ENCODE measurements at places on chromosomes 13 and 19.
A peak's percentile ranks its signal among the peaks of the same experiment; 100 is the strongest.

GRCh38 chr19:48742096-48742495 lies 1.7 kb upstream of the RASIP1 start:
- DNase-seq: no peak

GRCh38 chr19:33902802-33903488 lies 106.3 kb downstream of the KCTD15 start:
- no peak for DNase-seq

DNA sequence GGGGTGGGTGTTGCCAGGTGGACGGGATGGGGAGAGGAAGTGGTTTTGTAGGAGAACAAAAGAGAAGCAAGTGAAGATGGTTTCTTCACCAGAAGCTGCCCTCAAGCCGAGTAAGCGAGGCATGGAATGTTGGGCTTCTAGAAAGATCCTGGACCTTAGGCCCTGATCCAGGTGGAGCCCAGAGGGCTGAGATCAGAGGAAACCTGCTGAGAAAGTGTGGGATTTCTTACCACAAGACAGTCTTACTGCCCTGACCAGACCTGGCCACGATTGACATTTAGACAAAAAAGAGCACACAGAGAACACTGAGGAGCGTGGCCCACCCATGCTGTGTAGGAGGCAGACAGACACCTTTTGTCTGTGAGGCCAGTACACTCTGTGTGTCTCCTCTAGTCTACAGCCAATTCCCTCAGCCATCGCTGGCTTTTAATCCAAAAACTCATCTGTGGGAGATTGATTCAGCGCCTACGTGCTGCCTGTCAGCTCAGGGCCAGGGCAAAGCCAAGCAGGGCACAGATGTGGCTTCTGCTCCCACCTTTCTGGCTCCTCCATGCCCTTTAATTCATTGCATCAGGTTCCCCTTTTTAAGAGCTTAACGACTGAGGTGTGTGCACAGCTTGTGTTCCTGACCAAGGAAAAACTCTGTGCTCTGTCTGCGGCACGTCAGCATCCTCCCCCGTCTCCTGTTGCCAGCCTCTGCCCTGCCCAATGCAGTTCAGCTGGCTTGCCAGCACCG lies 123.3 kb downstream of the AKAP11 start:
- no peak for DNase-seq

DNA sequence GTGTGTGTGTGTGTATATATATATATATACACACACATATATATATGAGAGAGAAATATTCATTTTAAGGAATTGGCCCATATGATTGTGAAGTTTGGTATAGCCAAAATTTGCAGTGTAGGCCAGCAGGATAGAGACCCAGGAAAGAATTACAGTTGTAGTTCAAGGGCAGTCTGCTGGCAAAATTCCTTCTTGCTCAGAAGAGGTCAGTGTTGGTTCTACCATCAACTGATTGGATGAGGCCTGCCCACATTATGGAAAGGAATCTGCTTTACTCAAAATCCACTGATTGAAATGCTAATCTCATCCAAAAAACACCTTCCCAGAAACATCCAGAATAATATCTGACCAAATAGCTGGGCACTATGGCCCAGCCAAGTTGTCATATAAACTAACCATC lies 24.0 kb downstream of the RNF6 start:
- DNase-seq: no peak

GRCh38 chr19:38685666-38686529 lies 38.4 kb downstream of the ACTN4 start:
- no peak for DNase-seq

GRCh38 chr19:47723581-47723940 lies 10.3 kb downstream of the EHD2 start:
- DNase-seq: no peak

GRCh38 chr13:43279696-43280095 lies 256.3 kb downstream of the DNAJC15 start:
- DNase-seq: no peak

DNA sequence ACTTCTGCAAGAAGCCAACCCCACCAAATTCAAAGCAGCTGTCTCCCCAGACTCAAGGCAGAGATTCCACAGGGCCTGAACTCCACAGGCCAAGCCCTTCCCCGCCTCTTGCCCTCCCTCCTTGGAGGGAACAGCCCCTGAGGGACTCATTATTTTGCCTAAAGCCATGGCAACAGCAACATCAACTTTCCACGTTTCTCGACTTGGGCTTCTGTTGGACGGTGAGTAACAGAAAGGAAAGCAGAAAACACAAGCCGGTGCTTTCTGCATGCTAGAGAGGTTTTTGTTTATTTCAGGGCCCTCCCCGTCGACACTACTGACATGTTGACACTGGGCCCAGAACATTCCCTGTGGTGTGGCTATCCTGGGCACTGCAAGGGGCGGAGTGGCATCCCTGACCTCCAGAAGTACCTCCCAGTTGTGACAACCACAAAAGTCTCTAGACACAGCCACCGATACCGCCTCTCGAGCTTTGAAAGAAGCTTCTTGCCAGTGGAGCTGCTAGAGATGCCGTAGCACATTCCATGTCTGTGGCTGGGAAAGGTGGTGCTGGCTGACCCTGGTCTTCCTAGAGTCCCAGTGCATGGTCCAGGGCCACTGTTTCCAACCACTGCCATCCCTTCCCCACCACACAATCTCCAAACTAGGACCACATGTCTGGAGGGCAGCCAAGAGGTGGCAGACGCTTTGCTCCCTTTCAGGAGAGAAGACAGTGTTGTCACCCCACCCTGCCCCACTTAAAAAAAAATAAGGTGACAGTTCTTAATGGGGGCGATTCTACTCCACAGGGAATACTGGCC lies 12.8 kb downstream of the CAPS start:
- DNase-seq: no peak

DNA sequence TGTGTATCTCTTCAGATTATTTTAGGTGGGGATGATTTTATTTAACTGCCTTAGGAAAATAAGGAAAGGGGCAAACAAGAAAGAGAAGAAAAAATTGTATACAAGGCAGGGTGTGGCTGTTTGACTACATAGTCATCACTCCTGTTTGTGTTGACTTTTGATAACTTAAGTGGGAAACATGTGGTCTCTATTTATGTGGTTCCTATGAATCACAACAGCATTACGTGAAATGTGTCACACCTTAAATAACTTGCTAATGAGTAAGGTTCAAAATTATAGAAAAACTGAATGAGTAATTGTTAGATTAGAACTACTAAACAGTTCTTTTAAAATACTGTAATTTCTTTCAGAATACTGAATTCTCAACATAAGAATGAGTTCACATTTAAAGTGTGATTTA lies 69.3 kb downstream of the LMO7 start:
- DNase-seq: no peak

DNA sequence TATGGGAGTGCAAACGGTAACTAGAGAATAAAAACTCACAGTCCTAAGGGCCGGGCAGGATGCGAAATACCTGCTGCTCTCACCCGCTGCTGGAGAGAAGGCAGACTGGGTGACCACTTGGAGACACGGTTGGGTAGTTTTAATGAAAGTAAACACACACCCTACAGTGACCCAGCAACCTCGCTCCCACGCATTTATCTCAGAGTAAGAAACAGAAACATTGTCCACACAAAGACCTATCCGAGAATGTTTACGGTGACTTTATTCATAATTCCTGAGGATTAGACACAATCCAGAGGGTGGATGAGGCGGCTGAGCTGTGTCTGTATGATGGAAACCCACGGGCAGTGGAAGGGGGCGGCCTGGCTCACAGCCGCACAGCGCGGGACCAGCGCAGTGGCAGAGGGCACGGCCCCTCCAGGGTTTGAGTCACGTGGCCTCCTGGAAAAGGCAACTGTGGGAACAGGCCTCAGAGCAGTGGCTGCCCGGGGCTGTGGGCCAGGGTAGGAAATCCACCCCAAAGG lies 73.5 kb upstream of the C13orf46 start:
- DNase-seq: no peak

GRCh38 chr19:55353356-55353802 lies 1.1 kb downstream of the COX6B2 start:
- no peak for DNase-seq

DNA sequence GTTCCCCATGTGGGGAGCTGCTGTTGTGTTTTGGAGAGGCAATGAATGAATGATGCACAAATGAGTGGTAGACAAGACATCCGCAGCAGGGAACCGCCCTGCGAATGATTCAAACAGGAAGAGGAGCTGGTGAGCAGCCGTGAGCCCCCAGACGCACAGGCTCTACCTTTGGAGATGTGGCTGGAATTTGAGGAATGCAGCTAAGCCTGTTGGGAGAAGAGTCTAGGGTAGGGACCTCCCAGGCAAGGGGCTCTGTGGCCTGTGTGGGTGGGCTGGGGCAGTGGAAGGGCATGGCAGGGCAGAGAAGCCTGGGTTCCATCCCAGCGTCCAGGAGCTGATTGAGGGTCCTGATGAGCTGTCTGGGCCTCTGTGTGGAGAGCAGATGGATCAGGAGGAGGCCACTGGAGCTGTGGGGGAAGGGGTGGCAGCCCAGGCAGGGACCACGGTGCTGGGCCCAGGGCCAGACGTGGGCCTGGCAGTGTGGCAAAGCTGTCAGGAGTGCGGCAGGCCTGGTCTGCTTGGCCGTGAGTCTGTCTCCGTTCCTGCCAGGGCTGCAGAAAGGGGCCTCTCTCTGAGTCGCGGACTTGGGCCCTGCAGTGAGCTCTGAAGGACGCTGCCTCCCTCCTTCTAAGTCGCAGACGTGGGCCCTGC lies 41.8 kb upstream of the DCUN1D2 start:
- no peak for DNase-seq

- DNase-seq: no peak
These were observed 1.3 kb downstream of the RPS9 start for GRCh38 chr19:54201980-54202379.

DNA sequence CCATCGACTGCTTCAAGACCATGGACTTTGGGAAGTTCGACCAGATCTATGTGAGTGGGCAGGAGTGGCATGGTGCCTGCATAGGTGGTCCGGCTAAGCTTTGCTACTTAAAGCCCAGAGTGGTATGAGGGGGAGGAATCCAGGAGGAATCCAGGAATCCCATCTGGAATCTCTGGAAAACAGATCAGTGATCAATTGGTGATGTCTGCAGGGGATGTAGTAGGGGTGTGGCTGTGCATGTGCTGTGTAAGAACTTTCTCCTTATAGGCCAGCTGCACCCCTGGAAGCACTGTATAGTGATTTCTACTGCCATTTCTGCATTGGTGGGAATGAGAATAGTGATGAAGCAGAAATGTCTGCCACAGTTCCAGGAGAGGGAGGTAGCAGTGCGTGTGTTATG lies 23.6 kb downstream of the PNPLA6 start:
- no peak for DNase-seq

DNA sequence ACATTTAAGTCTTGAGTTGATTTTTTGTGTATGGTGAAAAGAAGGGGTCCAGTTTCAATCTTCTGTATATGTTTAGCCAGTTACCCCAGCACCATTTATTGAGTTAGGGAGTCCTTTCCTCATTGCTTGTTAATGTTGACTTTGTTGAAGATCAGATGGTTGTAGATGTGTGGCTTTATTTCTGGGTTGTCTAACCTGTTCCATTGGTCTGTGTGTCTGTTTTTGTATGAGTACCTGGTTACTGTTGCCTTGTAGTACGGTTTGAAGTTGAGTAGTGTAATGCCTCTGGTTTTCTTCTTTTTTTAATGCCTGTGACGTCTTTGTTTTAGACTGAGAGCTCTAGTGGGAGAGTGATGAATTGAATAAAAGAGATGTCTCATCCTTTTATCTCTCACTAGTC lies 83.2 kb downstream of the NBEA start:
- no peak for DNase-seq

GRCh38 chr13:32746474-32746873 lies 160.2 kb downstream of the PDS5B start:
- DNase-seq: no peak

DNA sequence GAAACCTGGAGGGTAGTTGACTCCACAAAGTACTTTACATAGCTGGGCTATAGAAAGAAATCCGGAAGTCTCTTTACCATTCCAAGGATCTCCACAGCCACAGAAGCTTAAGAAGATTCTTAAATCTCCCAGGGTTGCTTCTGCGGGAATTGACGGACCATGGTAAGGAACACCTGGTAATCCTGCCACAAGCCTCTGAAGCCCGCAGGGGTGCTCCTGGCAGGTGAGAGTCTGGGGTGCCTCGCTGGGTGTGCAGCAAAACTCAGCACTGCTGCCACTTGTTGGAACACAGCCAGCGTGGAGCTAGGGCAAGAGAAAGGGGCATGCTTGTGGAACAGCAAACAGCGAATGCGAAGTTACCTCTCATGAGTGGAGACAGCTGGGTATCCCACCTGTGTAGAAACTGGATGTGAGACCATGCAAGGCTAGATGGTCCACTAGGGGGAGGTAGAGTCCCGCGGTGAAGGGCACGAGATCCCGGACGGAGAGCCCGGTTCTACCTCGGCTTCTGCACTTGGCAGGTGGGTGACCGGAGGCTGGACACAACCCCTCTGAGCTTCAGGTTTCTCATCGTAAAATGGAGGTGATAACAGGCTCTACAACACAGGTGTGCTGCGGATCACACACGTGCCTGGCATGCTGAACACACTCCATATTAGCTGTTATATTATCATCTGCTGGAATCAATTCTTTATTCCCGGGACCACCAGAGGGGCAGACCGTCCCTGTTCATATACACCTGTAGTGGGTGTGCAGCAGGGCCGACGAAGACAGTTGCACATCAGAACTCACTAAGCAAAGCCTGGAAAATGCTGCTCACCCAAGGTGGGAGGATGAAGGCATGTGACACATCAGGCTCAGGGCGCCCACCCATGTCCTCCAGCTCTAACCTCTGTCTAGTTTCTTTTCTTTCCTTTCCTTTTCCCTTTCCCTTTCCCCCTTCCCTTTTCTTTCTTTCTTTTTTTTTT lies 24.1 kb upstream of the UBAC2 start:
- peak; percentile 62 for DNase-seq

GRCh38 chr13:111589321-111589720 lies 268.9 kb downstream of the TEX29 start:
- no peak for DNase-seq

DNA sequence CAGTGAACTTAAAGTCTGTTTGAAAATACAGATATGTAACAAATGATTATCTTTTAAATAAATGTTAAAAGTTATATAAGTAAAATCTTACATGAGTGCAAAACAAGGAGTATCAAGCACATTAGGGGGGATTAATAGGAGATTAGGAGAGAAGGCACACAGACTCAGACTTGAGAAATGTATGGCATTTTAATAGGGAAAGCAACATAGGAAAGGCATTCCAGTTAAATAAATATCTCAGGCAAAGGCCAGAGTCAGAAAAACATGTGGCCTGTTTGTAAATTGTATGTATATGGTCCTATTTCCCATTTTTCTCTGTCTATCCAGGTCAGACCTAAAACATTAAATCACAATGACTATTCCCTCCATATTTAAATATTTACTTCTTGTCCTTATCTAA lies 462.7 kb downstream of the GPC6 start:
- DNase-seq: no peak

GRCh38 chr19:49205114-49205513 lies 47.5 kb downstream of the TRPM4 start:
- no peak for DNase-seq
